ENCODE measurements at places on chromosomes 7 and 10.

DNA sequence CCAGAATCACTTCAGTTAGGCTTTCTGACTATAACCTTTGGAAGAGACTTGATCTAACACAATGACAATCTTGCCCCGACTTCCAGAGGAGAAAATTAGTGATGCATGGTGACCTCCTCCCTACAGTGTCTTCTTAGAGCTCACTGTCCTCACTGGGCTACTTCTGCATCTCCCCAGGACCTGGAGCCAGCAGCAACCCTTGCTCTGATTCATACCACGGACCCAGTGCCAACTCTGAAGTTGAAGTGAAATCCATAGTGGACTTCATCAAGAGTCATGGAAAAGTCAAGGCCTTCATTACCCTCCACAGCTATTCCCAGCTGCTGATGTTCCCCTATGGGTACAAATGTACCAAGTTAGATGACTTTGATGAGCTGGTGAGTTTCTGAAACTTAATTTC, 12.6 kb downstream of the CPA2 start:
- no peak for DNase-seq

DNA sequence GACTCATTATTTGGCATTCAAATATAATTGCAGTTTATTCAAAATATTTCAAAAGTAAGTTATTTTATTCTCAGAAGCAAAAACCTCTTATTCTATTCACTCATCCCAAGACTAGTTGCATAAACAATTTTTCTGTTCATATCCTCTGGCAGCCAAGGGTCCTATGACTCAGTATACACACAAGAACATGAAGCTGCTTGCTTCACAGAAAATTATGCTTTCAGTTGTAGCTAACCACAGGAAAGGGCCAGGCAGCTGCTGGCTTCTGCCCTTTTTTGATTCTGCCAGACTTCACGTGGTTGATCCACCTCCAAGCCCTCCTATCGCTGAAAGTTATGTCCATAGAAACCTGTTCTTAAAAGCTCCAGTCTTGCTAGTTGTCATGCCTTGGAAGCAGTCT, 108.8 kb downstream of the ABCA13 start:
- DNase-seq: no peak

DNA sequence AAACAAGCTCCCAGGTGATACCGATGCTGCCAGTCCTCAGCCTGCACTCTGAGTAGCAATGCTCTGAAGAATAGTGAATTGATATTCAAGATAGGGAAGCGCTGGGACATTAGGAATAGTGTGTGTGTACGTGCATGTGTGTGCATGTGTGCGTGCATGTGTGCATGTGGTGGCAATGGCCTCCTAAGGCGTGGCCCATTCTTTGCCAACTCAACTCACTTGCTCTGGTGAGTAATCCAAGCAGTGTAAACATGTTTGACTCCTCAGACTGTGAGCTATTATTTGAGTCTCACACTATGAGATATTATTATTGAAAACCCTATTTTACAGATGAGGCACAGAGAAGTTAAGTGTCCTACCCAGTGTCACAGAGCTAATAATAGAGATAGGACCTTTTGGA, 186.6 kb downstream of the RAB11FIP2 start:
- DNase-seq: no peak

DNA sequence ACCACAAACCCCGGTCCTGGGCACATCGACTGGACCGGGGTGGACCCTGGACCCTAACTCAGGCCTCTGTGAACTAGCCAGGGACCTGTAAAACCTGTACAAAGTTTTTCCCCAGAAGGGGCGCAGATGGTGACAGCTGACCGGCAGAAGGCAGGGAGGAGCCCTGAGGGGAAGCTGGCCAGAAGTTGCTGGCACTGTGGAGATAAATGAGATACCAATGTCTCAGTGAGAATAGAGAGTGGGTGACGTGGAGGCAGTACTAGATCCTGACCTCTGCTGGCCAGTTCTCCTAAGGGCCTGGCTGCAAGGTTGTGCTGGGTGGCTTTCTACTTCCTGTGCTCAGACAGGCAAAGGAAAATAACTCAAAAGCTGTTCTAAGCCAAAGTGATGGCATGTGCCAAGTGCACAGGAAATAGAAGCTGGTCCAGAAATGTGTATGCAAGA, 10.6 kb upstream of the TSPAN14 start:
- DNase-seq: no peak

Data from CD4-positive, alpha-beta T cell treated with Interleukin-15 for 4 hours (primary cell).